Panc1 (cell line): ENCODE measurements at places on chromosomes 7 and 10. TPM values are rescaled to one million over a fixed set of nuclear protein-coding genes. Genes with fewer than 3 reads are reported as not detected.

The TCERG1L gene
- total RNA-seq = not detected

The PLXDC2 gene
- 0.21 TPM for total RNA-seq

The KLLN gene
- total RNA-seq = 1.3 TPM

The C10orf90 gene
- total RNA-seq = 0.67 TPM

The CLRN3 gene
- total RNA-seq = not detected

The PPP1R17 gene
- not detected for total RNA-seq

- no peak for DNase-seq
These were observed 13.0 kb upstream of the SEMA3A start for GRCh38 chr7:84207615-84208014.

DNA sequence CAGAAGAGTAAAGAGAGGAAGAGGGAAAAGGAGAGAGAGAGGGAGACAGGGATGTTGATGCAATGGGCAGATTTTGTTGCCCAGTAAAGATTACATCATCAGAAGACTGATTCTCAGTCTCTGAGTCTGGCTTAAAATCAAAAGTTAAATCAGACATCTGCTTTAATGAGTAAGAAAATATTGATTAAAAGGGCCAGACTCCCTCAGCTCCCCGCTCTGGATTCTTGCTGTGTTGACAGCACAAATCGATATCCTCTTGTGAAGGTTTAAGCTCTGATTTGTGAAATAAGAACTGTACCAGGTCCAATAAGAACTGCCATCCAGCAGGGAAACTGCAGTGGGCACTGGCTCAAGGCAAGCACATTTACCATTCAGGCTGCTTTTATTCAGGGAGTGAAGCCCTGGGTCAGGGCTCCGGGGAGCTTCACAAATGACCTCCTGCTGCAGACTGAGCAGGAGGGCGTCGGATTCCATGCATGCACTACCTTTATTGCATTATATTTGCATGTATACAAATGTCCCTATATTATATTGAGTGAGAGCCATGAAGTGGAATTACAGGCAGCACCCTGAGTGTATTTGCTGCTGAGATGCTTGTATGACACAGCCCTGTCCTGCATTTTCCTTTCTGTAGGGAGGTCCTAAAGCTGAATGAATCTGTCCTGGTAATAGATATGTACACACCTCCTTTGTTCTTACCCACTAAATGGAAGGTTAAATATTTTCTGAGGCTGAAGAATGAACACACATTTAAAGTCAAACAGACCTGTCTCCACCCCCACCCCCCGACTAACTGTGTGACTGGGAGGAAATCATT, 401.5 kb downstream of the REEP3 start:
- DNase-seq = no peak

DNA sequence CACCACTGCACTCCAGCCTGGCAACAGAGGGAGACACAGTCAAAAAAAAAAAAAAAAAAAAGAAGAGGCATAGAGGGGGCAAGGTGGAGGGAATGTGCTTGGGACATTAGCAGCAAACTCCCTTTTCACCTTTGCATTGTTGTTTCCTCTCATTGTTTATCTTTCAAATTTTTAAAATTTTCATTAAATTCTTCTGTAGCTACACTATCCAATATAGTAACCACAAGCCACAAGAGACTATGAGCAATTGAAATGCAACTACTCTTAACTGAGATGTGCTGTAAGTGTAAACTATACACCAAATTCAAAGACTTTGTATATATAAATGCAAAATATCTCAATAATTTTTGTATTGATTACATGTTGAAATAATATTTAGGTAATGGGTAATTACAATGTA, 43.4 kb downstream of the EBLN1 start:
- no peak for DNase-seq

DNA sequence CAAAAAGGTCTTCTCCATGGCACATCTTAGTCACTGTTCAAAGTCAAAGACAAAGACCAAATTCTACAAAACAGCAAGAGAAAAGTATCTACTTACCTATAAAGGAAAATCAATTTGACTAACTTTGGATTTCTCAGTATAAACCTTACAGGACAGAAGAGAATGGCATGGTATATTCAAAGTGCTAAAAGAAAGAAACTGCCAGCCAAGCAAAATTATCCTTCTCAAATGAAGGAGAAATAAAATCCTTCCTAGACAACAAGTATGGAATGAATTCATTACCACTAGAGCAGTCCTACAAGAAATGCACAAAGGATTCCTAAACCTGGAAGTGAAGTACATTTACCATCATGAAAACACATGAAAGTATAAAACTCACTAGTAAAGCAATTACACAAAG, 235.5 kb downstream of the STK31 start:
- DNase-seq = no peak

DNA sequence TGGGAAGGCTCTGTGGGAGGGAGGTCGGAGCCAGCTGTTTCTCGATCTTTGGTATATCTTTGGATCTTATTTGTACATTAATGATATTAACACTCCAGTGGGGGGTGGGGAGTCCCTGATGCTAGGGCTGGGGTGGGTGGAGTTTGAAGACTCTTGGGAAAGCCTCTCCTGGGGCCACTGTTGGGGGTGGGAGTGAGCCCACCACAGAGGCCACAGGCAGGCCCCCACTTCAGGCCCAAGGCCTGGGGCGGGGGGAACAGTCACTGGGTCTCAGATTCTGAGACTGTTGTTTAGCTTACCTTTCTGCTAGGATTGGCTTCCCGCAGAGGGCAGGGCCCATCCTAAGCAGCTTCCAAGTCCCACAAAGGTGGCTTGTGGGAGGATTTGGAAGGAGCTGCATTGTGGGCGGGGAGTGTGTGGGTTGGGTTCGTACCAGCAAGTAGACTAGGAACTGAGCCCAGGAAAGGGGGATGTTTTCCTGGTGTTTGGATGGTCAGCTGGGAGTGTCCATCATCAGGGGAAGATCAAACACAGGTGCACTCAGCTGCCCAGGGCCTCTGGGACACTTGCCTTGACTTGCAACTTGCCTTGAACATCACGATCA, 11.9 kb downstream of the YKT6 start:
- DNase-seq = no peak

DNA sequence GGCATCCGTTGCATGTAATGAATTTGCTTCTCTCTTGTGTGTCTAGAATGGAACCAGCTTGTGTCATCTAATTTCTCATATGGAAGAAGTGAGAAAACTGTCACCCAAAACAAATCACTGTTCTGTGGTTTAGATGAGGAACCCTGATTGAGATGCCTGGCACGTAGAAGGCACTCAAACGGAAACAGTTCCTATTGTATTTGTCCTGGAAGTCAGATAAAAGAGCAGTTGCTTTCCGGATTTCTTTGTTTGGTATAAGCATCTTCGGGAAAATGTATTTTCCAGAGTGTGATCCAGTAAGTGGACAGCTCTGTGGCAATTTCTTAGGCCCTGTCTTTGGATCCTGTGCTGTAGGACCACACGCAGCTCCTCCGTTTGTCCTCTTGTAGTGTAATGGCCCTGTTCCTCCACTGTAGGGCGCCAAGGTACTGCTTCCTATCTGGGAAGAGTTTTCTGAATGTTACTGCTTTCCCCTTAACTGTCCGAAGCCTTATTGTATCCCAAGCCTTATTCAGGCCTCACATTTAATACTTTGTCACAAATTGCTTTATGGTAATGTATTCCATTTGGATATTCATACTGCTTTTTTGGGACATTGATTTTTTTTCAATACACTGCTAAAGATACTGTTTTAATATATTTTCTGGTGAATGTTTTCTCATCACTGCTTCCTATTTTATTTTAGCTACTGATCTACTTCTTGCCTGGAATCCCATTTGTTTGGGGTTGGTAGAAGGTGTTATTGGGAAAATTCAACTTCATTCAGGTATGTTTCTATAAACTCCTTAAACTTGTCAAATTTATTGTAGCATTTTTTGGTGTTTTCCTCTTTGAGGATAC, 24.8 kb downstream of the INPP5F start:
- DNase-seq = peak; percentile 68

DNA sequence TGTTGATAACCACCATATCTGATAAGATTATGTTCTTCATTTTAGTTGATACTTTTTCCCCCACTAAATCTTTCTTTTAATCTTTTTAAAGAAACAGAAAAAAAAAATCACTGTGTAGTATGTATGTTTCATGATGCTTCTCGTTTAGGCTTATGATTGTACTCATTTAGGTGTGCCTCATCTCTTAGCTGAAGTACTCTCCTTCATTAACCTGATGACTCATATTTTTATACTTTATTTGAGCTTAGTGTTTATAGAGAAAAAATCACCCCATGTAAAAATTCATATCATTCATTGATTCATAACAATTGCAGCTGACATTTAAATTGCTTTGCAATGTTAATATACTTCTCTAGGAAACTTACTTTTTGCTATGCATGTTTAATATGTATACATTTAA, 158.9 kb downstream of the MLLT10 start:
- no peak for DNase-seq

GRCh38 chr7:157310676-157311185, 26.1 kb upstream of the DNAJB6 start:
- no peak for DNase-seq

- DNase-seq = no peak
These were observed 38.0 kb upstream of the VSIR start for GRCh38 chr10:71811351-71811750.

DNA sequence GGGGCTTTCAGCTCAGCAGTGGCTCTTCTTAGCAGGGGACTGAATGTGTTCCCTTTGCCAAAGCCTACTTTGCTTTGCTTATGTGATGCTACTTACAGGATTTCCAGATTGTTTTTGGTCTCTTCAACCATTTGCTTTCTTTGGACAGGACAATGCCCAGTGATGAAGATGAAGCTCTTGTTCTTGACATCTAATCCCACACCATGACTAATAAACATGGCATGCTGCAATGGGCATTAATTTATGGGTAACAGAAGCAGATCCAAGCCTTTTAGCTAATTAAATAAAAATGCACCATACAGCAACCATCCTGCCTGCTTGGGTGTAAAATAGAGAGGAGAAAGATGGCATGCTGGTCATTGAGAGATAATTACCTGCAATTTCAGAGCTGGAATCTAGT, 175.5 kb upstream of the ITGB1 start:
- DNase-seq = no peak

DNA sequence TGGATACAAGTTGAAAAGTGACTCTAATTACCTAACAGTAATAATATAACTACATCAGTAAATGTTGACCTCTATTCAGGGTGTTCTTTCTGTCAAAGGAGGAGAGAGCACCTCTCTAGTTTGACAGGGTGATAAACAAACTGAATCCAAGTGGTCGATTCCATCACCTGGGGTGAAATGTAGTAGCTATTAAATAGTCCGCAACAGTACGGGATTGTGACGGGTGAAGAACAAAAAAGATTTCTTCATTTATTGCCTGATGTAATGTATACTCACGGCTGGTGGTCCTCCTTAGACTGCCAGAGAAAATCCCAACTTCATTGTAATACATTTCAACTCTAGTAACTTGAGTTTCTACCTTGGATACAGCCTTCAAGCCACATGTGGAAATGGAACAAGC, 292.5 kb upstream of the CELF2 start:
- no peak for DNase-seq

DNA sequence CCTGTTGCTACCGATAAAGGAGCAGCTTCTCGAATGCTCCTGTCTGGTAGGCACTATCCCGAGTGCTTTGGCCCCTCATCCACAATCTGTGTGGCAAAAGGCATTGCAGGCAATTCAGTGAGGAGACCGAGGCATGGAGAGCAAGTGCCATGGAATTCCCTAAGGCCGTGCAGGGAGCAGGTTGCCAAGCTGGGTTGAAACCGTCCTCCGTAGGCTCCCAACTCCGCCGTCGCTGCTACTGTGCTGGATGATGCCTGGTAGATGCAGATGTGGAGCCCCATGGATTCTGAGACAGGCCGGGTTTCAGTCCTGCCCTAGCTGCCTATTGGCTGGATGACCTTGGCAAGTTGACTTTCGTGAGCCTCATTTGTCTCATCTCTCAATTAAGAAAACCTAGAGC, 85.3 kb downstream of the EGFR start:
- DNase-seq = no peak

DNA sequence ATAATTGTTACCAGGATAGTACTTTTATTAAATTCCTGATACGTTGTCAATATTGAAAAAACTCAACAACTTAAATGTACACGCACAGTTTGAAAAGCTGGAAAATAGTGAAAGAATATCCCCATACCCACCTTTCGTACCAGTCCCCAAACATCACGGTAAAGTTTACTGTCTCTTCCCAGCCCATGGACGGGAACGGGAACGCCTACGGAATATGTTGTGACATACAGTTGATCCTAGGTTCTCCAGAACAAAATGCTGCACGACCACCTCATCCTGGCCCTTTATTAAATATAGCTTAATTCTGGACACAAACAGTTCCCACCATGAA, 527 bp upstream of the BCAP29 start:
- no peak for DNase-seq

DNA sequence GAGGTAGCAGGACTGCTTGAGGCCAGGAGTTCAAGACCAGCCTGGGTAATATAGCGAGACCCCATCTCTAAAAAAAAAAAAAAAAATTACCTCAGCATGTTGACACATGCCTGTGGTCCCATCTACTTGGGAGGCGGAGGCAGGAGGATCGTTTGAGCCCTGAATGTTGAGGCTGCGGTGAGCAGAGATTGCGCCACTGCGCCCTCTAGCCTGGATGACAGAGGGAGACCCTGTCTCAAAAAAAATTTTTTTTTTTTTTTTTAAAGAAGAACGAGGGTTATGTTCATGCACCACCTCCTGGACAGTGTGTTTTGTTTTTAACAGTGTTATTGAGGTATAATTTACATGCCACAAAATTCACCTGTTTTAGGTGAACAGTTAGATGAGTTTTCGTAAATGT, 51.1 kb upstream of the SEPHS1 start:
- DNase-seq = no peak

GRCh38 chr7:156776527-156776926, 116.5 kb downstream of the LMBR1 start:
- DNase-seq = no peak

DNA sequence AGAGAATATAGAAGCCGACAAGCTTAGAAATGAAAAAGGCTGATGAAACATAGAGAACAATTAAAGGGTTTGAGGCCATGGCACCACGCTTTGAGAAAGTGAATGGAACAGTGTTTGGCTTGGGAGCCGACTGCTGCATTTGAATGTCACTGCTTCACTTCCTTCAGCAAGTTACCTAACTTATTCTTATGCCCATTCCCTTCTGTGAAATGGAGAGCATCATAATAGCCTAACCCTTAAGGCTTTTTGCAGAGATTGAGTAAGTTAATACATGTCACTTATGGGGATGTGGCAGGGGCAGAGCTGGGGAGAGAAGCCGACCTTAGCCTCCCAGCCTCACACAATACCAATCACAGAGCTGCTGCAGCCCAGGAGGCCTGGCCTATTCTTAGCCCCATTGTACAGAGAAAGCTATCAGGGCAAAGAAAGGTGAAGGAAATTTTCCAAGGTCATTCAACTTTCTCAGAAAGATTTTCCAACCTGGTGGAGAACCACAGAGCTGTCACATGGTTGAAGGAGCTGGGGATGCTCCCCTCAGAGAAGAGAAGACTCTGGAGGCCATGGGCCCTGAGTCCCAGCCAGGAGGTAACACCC, 186.0 kb upstream of the GDF10 start:
- no peak for DNase-seq

GRCh38 chr7:5702876-5703571, 78.4 kb downstream of the RNF216 start:
- no peak for DNase-seq

DNA sequence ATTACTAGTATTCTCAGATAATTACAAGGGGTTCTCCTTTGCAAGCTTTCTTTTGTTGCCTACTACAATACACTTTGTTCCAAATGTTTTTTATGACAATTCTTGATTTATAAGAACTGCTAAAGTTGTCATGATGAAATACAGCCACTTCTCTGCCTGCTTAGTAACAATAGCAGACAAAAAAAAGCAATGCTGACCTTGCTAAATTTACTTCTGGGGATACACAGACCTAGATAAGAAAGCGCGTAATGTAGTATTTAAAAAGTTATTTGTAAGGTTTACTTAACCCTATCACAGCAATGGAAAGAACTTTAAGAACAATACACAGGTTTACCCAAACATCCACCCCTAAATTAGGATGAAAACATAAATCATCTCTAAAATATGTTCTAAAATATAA, 311.1 kb downstream of the DOCK4 start:
- no peak for DNase-seq
